ENCODE measurements at places on chromosomes 7 and 10. TPM values are rescaled to one million over a fixed set of nuclear protein-coding genes. Genes with fewer than 3 reads are reported as not detected.

- no peak for DNase-seq
Measured at GRCh38 chr10:52217531-52217930, 96.5 kb upstream of the DKK1 start.

GRCh38 chr7:139586286-139586685 is 62.8 kb downstream of the CLEC2L start:
- no peak for DNase-seq

DNA sequence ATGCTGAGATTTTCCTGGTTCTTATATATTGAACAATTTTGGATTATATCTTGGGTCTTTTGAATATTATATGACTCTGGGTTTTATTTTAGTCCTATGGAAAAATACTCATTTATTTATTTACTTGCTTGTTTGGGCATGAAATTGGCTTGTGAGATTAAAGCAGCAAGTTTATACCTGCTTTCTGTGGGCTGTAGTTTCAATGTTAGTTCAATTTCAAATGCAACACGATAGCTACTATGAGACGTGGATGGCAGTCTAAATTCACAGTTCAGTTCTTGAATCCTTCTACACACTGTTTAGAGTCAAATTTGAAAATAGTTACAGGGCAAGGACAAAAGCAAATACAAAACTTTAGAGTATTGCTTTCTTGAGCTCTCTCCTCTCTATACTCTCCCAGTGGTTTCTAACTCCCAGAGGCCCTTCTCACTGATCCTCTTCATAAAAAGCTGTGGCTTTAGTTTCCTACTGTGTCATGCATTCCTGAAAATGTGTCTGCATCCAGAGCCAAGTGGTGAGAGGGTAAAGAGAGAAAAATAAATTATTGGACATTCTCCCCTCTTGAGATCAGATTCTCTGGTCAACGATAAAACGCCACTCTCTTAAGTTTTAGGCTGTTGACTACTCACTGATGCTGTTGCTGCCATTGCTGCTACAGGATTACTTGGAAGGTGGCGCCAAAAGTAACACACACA is 34.4 kb downstream of the POLR1F start:
- DNase-seq: no peak

Gene ZDHHC6
- 88.5 TPM for total RNA-seq
